ENCODE measurements at places on chromosomes 5 and 9. TPM values are rescaled to one million over a fixed set of nuclear protein-coding genes. Genes with fewer than 3 reads are reported as not detected.
A peak's percentile ranks its signal among the peaks of the same experiment; 100 is the strongest.

SNCB gene
- total RNA-seq, result 0.79 TPM

CAMK4 gene
- 80.7 TPM for total RNA-seq

DNA sequence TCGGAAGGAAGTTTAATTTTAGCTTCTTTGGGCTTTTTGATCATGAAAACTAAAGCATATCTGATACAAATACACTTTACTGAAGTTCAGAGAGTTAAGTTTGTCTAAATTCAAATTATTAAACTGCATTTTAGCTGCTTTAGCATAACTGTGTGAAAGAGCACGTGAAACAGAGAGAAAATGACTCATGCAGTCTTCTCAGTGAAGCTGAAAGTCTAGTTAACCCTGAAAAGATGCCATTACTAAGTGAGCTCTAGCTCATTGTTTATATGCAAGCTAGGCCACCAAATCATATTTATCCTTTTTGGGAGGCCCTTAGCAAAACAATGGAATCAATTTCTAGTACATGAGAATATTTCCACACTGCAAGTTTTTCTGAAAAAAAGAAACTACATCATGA, 27.6 kb downstream of the TPD52L3 start:
- DNase-seq, result no peak

DNA sequence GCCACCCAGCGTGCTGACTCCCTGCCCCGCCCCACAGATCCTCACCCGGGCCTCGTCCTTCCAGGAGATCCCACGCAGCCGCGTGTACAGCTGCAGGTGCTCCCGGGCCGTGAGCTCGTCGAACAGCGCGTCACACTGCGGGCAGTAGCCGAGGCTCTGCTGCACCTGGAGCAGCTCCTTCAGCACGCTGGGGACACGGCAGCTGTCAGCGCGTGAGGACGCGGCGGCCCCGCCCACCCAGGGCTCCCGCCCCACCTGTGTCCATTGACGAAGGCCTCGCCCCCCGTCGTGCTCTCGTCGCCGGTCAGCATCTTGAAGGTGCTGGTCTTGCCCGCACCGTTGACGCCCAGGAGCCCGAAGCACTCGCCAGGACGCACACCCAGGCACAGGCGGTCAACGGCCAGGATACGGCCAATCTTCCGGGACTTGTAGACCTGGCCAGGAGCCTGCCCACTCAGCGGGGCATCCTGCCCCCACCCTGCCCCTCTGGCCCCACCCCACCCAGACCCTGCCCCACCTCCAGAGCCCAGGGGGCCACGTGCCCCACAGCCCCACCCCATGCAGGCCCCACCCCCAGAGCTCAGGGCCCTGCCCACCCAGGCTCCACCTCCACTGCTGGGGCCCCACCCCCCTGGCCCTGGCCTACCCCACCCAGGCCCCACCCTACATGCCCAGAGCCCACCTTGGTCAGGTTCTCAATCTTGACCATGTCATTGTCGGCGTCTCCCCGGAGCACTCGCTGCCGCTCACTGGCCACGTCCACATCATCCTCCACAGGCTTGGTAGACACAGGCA, 13.8 kb upstream of the CLIC3 start:
- no peak for DNase-seq

- no peak for DNase-seq
These were observed 18.9 kb downstream of the OGN start for GRCh38 chr9:92385477-92385876.

DNA sequence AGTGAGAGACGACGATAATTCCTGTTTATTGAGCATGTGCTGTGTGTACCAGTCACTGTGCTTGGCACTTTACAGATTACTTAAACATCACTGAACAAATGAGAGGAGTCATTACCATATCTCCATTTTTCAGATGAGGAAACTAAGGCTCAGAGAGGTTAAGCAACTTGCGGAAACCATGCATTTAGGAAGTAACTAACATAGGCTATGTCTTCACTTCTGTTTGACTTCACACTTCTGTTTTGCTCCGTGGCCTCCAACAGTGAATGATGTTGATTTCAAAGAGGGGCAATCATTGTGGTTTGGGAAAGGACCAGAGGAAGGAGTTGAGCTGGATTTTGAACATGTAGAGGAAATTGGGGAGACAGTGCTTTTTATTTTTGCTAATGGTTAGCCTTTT, 16.7 kb downstream of the GCNT1 start:
- DNase-seq, result no peak

DNA sequence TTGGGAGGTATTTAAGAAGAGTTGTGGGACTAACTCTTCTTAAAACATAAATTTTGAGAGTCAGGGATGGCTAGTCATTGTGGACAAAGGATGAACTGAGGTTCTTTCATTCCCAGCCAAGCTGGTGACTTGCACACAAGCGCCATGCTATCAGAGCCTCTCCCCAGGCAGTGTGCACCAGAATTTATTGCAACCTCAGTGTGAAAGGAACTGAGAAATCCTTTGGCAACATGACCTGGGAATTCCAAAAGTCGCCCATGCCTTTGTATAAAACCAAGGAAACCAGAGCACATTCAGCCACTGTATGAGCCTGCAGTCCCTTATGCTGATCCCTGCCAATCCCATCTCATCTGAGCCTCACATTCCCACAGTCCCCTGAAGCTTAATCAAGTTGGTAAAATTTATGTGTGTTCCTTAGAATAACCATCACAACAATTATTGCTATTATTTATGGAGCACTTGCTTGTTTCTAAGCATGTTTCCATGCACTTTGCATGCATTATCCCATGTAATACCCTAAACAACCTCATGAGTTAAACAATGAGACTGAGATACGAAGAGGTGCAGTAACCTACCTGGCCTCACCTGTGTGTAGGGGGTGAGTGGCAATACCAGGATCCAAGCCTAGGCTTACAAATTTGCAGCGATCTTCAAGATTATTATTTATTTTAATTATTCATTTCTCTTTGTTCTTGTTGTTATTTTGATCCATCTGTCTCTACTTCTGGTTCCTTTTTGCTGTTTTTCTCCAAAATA, 116.4 kb downstream of the NTRK2 start:
- no peak for DNase-seq

DNA sequence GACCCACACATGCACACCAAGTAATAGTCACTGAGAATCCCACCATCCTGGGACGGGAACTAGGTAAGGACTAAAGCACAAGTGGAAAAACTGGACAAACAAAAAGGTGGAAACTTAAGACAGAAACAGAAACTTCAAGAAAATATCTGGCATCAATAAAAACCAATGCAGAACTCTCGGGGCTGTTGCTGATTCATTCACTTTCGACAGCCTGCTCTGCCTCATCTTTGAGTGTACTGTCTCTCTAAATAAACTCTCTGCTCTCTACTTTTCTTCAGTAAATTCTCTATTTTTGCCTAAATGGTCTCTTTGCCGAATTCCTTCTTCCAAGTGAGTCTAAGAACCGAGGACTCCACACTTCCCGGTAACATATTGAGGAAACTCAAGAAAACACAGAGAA, 116.9 kb downstream of the CDH9 start:
- no peak for DNase-seq

DNA sequence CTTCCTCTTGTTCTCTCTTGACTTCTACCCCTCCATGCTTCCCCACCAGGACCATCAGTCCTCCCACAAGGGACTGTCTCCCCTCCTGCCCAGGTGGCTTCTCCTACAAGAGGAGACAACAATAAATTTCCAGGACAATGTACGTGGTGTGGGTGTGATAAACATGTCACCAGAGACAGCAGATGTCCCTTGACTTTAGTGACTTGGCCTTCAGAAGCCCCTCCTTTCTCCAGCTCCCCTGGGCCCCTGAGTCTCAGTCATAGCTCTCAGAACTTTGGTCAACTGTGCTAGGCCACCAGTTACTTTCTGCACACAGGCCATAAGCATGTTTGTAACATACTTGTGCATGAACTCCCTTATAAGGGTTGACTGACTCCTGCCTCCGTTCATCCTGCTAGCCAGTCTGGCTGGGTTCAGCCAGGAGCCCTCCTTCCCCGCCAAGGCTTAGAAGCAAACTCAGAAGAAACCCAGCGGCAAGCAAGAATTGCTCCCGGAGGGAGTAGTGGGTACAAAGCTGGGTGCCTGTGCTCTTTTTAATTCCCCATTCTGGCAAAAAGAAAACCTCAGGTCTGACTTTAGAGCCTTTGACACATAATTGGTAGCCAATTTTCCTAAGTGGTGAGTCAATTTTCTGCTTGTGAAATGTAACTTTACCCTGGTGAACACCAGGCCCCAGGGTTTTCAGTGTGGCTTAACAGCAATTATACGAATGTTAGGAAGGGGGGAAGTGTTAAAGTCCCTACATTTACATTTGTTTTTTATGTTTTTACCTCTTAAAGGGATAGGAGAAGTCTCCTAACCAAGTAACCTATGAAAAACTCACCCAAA, 49.2 kb downstream of the EBF1 start:
- DNase-seq, result peak; percentile 7

- no peak for DNase-seq
These were observed 148.6 kb upstream of the ELL2 start for GRCh38 chr5:96110300-96110699.

DNA sequence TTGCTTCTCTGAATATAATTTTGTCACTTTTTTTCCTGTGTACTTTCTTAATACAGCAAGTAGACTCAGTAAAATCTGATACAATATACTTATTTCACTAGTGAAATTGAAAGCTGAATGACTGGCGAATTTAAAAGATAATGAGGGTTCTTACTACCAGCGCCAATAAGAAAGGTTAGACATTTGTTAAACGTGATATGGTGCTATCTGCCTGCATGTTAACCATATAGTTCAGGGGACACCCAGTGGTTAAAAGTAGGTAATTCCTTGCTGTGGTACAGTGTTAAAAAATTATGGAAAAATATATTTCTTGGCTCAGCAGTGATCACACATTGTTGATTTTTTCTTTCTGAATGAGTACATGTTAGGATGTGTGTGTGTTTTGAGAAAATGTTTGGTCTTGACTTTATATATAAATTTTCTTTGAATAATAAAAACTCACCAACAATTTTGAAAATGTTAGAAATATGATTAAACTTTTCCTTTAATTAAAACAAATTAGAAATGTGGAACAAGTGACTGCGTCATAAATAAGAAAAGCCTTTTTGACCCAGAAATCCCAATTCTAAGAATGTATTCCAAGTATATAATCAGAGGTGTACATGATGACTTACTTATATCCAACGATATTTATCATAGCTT, 25.8 kb downstream of the CAST start:
- no peak for DNase-seq

- no peak for DNase-seq
These were observed 17.9 kb upstream of the TNIP1 start for GRCh38 chr5:151098768-151099121.

DNA sequence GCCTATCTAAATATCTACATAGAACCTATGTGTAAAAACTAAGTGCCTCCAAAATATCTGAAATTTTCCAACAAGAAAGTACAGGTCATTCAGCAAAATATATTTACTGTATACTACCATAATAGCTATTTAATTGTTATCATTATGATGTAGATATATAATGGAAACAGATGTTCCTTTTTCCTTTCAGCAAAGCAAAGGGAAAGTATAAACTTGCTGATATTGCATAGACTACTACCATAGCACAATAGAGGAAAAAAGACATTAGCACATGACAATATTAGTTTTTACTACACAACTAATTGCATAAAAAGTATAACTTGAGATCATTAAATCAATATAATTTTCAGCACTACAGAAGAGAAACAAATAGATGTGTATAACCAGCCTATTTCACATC, 14.9 kb downstream of the NR2F1-AS1 start:
- no peak for DNase-seq

DNA sequence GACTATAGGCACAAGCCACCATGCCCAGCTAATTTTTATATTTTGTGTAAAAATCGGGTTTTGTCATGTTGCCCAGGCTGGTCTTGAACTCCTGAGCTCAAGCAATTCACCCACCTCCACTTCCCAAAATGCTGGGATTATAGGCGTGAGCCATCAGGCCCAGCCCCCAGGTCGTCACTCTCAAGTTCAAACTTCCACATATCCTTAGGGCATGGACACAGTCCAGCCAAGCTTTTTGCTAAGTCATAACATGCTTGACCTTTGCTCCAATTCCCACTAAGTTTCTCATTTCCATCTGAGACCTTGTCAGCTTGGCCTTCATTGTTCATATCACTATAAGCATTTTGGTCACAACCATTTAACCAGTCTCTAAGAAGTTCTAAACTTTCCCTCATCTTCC, 43.9 kb upstream of the ARAP3 start:
- DNase-seq, result no peak

- no peak for DNase-seq
These were observed 1565.0 kb upstream of the WWC1 start for GRCh38 chr5:166726406-166726805.

DNA sequence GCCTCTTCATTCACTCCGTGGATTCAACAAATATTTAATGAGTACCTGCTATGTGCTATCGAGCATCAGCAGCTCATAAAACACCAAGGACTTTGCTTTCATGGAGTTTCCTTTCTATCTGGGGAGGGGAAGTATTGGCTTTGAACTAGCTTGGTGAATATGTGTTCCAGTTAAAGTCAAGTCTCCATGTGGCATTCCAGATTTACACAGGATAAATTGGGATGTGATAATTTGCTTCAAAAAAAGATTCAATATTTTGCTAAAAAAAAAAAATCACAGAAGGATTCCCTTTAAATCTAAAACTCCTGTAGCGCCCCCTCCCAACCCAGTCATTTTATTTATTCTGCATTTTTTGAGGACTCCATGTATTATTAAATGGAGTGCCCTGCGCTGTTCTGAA, 346.3 kb upstream of the SLC30A5 start:
- DNase-seq, result no peak
